ENCODE measurements at places on chromosomes 5 and 9.

DNA sequence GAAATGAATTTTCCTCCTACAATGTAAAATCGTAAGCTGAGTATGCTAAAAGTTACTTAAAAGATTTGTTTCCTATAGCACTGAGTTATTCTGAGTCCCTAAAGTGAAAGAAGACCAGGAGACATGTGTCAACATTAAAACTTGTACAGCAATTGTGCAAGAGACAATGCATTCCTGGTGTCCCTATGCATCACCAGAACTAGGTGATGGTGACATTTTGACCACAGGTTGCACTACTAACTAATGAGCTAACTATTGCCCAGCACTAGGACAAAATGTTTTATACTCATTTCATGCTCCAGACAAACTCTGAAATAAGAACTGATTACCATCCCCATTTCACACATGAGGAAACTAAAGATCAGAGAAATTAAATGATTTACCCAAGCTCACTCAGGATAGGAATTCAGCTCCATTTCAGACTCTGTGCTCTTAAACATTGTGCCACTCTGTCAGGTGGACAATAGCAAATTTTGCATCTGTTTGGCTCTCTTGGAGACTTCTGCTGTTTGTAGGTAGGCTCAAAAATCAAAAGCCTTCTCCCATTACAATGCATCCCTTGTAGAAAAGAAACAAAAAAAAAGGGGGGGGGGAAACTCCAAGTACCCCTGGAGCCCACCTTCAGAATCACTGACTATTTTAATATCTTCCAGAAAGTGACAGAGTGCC, 269.2 kb downstream of the ACTL7B start:
- DNase-seq: no peak

DNA sequence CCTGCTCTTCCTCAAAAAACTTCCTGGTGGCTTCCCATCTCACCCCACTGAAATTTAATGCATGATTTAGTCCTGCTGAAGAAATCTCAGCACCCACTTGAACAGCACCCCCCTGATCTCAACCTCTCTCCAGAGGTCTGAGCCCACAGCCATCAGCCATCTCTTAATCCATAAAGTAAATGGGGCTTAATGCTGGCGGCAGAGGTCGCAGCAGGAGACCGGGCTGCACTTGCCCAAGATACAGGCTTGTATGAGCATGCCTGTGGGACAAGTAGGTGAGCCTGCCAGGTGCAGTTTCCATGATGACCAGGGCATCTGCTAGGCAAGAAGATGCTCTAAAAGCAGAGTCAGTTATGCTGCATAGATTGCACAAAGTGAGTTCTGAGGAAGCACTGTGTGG, 52.4 kb upstream of the CTXN3 start:
- DNase-seq: no peak

DNA sequence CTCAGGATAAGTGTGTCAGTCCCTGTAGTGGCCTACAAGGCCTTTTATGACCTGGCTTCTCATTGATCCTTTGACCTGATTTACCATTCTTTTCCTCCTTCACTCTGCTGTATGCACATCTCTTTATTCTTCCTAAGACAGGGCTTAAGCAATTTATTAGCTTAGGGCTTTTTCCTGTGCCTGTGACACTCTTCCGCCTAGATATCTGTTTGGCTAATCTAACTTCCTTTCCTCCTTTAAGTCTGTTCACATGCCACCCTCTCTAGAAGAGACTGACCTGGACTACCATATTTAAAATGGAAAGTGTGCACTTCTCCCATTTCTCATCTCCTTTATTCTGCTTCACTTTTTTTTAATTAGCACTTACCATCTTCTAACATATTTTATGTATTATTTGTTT, 29.1 kb downstream of the FOCAD start:
- DNase-seq: no peak

DNA sequence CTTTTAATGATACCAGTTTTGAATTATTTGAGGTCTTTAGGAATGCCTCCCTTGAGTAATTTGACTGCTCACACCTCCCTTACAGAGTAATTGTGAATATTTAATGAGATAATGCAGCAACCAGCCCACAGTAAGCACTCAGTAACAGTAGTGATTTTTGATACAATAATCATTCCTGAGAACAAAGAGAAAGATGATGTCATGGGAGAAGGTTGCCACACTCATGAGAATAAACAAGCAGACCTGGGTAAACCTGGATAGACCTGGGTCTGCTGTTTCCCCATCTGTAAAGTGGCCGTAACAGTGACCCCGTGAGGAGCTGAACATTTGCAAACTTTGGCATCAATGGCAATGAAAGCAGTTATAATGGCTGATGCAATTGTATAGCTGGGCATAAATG, 4.2 kb downstream of the C1QTNF2 start:
- DNase-seq: no peak

DNA sequence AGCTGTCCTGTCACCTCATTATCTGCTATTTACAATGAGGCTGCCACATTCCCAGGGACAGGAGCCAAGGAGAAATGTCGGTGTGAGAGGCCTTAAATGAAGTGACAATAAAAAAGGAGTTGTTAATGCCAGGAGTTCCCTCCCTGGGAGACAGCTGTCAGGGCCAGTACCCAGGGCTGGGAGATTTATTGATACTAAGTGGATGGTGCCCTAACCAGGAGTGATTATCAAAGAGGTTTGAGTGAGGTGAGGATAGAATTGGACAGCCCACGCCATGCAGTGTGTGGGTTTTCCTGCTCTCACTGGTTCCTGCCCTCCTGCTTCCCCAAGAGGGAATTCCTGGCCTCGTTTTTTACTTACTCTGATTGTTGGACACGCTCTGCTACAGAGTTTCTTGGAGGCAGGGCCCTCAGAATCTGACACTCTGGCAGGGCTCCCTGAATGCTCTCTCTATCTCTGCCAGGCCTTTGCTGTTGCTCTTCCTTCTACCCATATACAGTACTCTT, 150.8 kb downstream of the GRIA1 start:
- no peak for DNase-seq

- DNase-seq: no peak
These were observed 3.6 kb upstream of the B4GALT1 start for GRCh38 chr9:33170464-33171415.

- no peak for DNase-seq
These were observed 37.9 kb downstream of the SEMA5A start for GRCh38 chr5:9507974-9508373.

DNA sequence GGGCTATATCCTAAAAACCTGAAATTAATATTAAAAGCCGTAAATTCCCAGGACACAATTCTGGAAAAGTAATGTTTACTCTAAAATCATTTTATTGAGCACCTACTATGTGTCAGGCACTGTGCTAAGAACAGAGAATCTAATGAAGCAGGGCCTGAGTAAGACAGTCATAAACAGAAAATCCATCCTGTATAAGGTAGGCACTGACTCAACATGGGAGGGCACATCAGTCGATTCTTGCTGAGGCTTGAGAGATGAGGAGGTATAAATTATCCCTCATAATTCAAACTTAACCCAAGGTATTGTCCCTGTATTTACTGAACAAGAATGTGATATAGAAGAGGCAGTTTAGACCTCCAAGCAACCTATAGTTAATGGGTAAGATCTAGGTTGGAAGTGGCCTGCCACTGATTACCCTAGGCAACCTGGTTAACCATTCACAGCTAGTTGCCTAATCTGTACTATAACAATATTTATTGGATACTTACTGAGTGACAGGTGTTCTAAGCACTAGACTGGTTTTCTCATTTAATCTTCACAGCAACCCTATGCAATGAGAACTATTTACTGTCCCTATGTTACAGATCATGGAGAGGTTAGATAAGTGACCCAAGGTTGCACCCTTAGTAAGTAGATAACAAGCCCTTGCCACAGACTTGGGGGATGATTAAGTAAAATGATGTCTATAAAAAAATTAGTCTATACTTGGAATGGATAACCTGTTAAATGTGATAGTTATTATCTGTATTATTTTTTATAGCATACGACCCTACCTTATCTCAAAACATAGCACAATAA, 317.7 kb downstream of the PDE4D start:
- DNase-seq: no peak

DNA sequence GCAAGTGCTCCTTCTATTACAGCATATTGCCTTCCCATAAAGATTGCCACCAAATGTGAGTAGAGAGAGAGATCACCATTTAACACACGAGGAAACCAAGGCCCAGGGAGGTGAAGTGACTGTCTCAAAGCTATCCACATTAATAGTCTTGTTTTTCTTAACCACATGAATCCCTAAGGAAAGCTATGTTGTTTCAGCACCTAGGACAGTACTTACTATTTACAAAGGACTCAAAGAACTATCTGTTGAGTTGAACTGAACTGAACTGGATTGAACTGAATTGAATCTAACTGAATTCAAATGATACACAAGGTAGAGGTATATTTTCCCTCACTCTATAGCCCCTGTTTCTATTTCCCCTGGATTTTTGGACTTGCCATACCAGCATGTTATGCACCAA, 430.4 kb downstream of the CAAP1 start:
- no peak for DNase-seq

DNA sequence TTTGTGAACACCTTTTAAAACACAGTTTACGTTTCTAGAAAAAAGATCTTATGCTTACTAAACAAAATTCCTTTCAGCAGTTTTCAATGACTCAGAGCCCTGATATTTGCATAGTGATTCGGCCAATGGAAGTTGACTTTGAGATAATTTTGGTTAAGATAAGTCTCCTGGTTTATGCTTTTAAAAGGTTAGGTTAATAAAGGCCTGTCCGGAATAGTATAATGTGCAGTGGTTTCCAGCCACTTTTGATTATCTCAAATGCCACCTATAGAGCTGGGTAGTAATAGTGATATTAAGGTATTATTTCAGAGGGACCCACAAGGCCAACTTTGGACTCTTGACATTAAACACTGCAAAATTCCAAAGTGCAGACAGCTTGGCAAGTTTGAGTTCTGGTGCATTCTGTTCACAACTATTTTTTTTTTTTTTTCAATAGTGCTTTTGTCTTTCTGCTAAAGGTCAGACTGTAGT, 86.1 kb downstream of the F2RL2 start:
- DNase-seq: no peak

DNA sequence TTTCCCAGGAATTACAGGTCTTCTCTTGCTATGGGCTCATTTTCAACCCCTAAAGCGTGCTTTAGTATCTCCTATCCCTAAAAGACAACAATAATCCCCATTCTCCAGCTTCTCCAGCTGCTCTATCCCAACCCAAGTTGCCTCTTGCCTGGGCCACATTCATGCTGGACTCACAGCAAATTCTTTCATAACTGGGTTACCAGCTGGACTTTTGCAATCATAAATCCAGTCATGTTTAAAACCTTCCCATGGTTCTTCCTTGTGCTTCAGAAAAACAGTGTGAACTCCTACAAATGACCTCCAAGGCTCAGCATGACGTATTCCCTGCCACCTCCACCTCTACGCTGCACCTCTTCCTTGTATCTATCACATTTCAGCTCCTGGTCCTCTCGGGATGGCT, 346.9 kb downstream of the GADD45G start:
- DNase-seq: no peak

- no peak for DNase-seq
These were observed 519.2 kb downstream of the RASEF start for GRCh38 chr9:82543726-82544125.

DNA sequence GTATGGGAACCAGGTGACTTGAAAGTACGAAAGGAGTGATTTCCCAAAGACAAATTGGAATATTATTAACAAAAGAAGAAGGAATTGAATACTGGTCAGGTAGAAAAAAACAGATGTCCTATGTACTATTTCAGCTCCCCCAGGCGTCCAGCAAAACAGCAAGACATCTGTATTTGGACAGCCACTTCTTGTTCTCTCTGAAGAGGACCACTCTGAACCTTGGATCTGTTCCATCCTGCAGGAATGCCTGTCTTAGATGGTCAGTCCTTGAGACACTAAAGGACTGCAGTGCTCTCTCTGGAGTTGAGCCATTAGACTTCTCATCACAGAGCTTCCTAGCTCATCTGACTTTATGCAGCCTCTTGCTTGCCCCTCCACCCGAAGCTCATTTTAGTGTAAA, 74.4 kb upstream of the RARS1 start:
- DNase-seq: no peak

- no peak for DNase-seq
These were observed 193.3 kb downstream of the DIRAS2 start for GRCh38 chr9:90449213-90449925.
